NCI-H446 treated with DMSO at 0.1 percent for 48 hours (cell line): ENCODE measurements at places on chromosomes 4 and X.

DNA sequence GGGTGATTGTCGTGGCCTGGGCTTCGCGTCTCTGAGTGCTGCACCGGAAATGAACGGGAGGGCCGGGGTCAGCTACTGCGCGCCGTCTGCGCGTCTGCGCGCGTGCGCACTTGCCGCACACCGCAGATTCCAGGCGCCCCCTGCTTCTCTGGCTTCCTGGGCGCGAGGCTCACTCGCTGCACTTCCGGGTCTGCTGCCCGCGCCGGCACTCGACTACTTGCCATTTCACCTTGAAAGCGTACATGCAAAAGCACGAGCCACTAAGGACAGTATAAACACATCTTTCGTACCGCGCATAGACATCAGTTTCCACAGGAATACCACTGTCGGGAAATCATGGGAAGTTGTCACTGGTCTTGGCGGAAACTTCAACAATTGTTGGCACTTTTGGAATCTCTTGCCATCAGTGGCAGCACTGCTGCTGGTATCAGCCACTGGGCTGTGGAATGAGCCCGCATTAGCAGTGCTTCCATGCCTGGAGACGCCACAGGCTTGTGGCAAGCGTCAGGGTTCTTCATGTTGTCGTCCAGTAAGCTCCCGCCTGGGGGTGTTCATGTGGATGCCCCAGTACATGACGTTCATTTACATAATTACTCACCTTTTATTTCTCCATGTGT is at the start of gene SUPT20HL2:
Gene SUPT20HL2 (minus strand): TSS at position 51 of the 617 bp plus-strand sequence. CDS start 754 bp downstream, outside the sequence.
- DNase-seq: no peak

GRCh38 chr4:84498935-84499623 is at the start of gene NKX6-1:
NKX6-1 (minus strand) TSS chr4:84499292; CDS start chr4:84498228, 1,064 bp downstream.
- DNase-seq: peak; percentile 65

- DNase-seq: no peak
Observed at GRCh38 chrX:124239911-124240310, 92.5 kb upstream of the TEX13D start.

GRCh38 chrX:155968791-155969190 is 28.7 kb upstream of the IL9R start:
- DNase-seq: no peak

- DNase-seq: no peak
Observed at GRCh38 chr4:159017323-159018026, 85.4 kb upstream of the RAPGEF2 start.

- DNase-seq: no peak
Observed at GRCh38 chr4:177214935-177215334, 94.7 kb upstream of the NEIL3 start.

DNA sequence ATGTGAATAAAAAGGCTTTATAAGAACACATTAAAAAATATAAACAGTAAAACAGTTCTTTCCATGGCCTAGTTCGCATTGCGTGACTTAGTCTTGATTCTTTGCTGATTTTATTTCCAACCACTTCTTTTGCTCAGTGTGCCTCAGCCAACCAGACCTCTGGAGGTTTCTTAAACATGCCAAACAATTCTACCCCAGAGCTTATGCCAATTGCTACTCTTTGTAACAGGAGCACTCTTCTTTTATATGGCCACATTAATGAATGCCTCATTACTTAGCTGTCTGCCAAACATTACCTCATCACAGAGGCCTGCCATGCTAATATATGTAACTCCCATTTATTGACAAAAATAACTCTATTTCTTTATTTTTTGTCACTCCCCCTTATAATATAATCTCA is 202.3 kb downstream of the NDST4 start:
- peak; percentile 97 for DNase-seq
